ENCODE measurements at places on chromosomes 1 and 21. TPM values are rescaled to one million over a fixed set of nuclear protein-coding genes. Genes with fewer than 3 reads are reported as not detected.

RWDD3 gene
- 12.8 TPM for total RNA-seq

HHIPL2 gene
- not detected for total RNA-seq

GUCA2A gene
- not detected for total RNA-seq

- no peak for DNase-seq
Measured at GRCh38 chr1:200294241-200294640, 115.6 kb downstream of the ZNF281 start.

IL10RB gene
- 28.0 TPM for total RNA-seq

GRCh38 chr21:41864311-41865001 lies 14.7 kb downstream of the PRDM15 start:
- no peak for DNase-seq
